ENCODE measurements at places on chromosomes 11 and 22.

DNA sequence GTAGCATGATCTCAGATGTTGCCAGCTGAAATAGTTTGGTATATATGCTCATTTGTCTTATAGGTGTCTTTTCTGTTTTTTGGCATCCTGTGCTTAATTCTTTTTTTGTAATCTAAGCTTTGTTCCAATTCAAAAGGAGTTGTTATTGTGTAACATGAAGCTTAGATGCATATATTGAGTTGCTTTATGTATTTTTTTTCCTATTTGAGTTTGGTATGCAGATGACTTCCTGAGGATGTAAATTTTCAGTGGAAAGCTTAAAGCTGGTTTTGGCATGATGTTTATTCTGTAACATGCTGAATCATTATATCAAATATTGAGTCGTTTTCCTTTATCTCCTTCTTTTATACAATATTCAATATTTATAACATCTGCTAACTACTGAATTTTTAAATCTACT is 69.4 kb downstream of the DDX10 start:
- no peak for DNase-seq

- DNase-seq, result no peak
Observed at GRCh38 chr22:45157907-45158306, 5.8 kb upstream of the NUP50 start.

GRCh38 chr11:45995342-45995734 is 72.9 kb downstream of the LARGE2 start:
- no peak for DNase-seq

DNA sequence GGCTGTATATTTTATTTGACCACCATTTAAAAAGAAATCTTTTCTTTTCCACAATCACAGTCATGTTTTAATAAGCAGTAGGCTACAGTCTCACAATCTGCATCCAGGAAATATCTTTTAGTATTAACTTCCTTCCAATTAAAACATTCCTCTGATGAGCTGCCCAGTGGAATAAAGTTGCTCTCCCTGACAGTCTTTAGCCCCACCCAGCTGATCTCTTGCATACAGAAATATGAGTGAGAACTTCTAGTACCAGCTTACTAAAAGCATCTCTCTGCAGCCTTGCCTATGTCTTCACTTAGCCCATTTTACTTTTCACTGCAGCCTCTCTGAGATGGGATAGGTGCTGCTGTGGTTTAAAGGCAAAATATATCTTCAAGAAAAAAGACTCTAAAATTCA is 143.4 kb upstream of the ANO3 start:
- no peak for DNase-seq

DNA sequence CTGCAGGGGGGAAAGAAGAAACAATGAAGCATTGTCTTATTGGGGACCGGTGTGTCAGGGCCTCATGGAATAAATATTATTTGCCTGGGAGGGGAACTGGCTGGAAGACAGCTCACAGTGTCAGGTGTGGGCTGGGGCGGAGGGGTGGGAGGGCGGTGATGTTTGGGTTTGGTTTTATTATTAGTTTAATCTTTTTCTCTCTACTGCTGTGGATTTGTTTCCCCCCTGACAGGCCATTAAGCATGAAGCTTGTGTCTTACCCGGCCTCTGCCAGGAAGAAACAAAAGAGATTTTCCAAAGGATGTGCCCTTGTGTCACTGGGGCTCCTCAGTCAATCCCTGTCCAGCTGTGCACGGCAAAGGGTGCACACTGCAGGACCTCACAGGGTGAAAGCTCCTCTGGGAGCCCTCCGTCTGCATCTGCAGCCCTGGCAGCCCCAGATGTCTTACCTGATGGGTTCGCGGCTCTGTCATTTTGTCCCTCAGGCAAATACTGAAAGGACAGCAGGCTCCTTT is 203.1 kb upstream of the TMEM45B start:
- DNase-seq, result no peak

GRCh38 chr11:2689651-2690575 is 9.9 kb downstream of the KCNQ1OT1 start:
- no peak for DNase-seq
